ENCODE measurements at places on chromosomes 5 and 9.

DNA sequence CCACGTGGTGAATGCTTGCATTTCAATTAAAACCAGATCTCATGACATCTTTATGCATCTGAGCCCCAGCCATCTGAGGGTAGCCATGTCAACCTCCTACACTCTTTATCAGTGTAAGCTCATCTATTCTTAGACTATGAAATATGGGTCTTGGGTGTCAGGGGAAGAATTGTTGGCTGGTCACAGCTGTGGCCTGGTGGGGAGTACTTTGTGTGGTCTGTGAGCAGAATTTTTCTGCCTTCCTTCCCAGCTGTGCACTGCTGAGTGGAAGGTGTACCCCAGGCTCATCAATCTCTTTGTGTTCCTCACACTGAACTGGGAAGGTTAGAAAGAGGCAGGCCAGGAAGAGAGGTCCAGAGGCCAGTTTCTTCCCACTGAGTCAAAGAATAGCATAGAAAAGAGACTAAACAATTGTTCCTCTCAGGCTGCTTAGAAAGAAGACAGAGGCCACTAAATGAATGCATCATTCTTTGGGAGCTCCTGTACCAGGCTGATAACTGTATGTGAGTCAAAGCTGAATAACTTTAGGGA lies 202.7 kb upstream of the RGMB start:
- no peak for DNase-seq

- no peak for DNase-seq
Measured at GRCh38 chr9:17401858-17402257, 177.0 kb upstream of the SH3GL2 start.

DNA sequence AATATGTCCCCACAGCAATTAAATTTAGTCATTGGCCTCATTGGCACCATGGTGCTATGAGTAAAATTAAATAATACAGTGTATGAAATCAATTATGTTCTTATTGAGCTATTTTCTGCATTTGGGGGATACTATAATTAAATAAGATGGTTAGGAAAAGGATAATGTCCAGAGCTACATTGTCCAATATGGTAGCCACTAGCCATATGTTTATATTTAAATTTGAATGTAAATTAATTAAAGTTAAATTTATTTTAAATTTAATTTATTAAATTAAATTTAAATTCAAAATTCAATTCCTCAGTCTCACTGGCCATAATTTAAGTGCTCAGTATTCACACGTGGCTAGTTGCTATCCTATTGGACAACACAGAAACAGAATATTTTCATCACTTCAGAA lies 115.7 kb downstream of the SPATA31D1 start:
- no peak for DNase-seq

GRCh38 chr9:20553558-20554149 lies 68.6 kb downstream of the MLLT3 start:
- no peak for DNase-seq

GRCh38 chr5:83034528-83035207 lies 42.5 kb downstream of the TMEM167A start:
- DNase-seq = no peak

DNA sequence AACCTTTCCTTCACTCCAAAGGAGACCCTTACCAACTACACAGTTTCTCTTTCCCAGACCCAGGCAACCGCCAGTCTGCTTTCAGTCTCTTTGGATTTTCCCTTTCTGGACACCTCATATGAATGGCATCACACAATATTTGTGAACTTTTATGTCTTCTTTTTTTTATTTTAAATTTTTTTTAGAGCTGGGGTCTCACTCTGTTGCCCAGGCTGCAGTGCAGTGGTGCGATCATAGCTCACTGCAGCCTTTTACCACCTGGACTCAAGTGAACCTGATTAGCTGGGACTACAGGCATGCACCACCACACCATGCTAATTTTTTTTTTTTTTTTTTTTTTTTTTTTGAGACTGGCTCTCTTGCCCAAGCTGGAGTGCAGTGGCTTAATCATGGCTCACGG lies 37.5 kb downstream of the UBAP1 start:
- no peak for DNase-seq

DNA sequence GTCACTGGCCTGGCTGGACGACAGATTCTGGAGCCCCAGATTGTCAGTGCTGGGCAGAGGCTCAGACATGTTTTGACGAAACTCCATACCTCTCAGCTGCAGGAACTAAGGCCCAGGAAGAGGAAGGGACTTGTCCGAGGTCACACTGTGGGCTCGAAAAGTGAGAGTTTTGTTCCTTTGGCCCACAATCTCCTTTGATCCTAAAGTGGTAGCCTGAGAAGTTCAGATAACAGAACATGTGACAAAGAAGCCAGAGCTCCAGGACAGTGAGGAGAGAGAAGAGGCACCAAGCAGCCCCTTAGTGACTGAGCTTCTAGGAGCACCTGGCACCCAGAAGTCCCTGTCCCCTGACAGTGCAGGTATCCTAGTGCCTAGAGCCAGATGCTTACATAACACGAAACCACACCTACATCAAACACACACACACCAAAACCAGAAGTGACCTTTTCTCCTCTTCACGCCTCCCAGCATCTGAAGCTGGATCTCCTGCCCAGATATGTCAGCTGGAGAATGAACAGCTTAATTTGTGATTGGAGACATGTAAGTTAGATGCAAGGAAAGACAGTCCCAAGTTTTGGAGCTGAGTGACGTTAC lies 88.9 kb downstream of the ADRB2 start:
- no peak for DNase-seq

DNA sequence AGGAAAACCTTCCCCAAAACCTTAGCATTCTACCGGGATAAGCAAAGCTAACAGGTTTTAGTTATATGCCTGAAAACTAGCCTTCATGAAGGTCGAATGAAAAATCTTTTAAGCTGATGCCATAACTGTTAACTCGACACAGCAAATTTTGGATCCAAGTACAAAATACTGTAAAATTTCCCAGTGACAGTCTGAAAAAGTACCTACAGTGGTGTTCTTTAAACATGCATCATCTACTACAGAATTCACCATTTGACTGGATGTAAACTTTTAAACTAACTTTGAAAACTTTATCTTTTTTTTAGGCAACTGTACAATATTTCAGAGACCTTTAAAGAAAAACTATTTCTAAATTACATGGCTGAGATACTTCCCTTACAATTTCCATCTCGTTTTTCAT lies 791 bp downstream of the RAPGEF6 start:
- no peak for DNase-seq

GRCh38 chr5:149728303-149728702 lies 1.8 kb upstream of the PPARGC1B start:
- DNase-seq = no peak

- DNase-seq = no peak
Measured at GRCh38 chr5:107378218-107378899, 292.4 kb downstream of the EFNA5 start.

DNA sequence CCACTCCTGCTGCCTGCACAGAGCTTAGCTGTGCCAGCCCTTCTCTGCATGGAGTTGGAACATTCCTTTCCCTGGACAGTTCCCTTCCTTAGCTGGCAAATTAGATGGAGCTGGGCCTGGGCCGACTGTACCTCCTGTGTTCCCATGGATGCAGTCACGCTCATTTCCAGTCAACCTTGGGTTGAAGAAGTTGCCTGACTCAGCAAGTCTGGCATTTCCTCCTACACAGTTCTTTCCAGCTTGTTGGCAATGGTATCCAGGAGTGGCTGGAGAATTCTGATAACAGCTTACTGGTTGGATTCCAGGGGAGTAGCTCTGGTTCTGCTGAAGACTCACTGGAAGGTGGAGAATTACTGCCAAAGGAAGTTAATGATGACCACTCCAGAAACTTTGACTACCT lies 9.2 kb upstream of the TAF1L start:
- no peak for DNase-seq

- no peak for DNase-seq
Measured at GRCh38 chr9:88041447-88041846, 67.1 kb upstream of the CDK20 start.

DNA sequence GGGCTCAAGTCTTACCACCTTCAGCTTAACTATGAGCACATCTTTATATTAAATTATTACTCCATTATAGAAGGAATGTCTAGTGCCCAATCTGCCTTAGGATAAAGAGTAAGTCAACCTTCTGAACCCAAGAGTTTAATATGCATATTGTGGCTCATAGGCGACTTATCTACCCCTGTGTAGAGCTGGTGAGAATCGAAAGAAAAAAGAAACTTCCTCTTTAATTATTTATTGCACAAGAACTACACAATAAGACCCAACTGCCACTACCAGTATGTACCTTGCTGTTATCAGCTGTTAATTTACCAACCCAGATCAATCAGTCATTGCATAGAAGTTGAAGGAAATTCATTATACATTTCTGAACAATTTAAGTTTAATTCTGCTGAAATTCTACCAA lies 329.1 kb upstream of the SLC24A2 start:
- DNase-seq = no peak

DNA sequence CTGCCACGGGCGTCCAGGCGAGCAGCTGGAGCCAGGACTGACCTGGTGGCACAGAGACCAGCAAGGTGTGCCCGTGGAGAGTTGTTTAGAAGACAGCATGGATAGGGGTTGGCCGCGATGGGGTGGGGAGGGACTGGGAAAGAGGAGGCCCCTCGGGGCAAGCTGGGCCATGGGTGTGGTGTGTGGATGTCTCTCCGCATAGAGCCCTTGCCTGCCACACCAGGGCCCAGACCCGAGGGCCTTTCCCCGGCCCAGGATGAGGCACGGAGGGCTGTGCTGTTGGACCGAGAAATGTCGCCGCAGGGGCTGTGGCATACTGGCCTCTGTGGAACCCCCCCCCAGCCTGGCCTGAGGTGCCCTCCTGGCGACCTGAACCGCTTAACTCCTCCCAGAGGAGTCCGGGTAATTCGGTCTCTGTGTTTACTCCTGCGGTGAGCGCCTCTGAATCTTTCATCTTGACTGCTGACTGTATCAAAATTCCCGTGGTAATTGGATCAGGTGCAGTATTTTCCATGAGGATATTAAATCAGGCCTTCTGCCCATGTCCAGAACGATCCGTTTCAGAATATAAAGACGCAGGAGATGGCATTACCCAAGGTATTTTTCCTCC lies 22.5 kb upstream of the LAMC3 start:
- no peak for DNase-seq

DNA sequence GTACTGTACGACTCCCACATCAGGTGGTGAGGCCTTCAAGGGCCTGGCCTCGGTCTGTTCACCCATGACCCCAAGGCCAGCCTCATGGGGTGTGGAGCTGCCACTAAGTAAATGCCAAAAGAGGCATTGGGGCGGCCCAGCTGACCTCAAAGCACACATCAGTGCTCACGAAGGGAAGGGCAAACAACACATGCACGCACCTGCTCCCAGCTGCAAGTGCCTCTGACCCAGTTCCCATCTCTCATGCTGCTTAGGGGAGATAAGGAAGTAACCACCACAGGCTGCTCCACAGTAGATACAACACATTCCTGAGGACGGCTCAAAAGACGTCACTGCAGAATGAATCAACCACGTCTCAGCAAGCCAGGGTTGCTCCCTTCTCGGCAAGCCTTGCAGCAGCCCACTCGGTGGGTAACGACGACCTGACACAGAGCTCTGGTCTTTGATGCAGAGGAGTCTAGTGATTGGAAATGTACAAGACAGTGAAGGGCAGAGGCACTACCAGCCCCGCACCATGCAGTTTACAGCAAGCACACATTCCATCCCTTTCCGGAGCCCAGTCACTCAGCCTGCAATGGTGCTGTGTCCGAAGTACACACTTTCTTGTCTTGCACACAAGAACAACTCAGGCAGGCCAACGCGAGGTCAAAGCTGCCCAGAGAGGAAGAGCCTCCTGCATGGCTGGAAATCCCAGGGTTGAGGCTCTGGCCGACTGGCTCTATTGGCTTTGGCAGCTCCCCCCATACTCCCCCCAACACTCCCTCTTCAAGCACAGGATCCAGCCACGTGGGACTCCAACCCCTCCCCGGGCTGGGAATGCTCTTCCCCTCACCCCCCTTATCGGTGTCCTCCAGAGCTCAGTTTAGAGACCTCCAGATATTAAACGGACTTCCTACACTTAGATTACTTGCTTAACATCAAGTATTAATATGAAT lies 31.8 kb downstream of the FABP6 start:
- no peak for DNase-seq

DNA sequence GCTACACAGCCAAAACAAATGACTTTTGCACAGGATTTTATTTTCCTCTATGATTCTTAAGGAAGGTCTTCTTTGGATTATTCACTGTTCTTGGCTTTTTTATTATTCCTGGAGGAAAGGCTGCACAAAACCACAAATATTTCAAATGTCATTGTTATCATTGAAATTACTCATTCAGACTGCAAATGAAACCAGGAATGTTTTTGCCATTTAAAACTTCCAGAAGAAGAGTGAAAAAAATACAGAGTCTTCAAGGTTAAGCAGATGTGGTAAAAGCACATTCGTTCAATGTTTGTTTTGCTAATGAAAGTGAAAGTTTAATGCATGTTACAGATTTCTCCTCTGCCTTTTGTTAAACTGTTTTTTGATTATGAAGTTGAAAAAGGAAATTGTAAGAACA lies 238.2 kb downstream of the TLE4 start:
- DNase-seq = no peak

DNA sequence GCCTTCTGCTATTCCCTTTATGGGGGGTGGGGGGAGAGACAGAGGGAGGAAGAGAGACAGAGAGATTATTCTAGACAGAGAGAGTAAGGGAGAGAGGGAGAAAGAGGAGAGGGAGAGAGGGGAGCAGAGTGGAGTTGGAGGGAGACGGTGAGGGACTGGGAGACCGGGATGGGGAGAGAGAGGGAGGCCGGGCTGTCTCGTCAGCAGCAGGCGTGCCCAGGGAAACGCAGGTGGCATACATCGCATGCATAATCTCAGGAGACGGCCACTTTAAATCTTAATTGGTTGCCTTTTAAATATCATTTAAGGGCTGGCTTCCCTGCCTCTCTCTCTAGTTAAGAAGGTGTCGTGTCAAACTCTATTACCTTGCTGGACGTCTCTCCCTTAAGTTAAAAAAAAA lies 8.4 kb downstream of the IRX4 start:
- DNase-seq = no peak

- DNase-seq = no peak
Measured at GRCh38 chr5:153094333-153094732, 396.1 kb upstream of the GRIA1 start.

- no peak for DNase-seq
Measured at GRCh38 chr5:107951309-107951708, 280.6 kb upstream of the EFNA5 start.

DNA sequence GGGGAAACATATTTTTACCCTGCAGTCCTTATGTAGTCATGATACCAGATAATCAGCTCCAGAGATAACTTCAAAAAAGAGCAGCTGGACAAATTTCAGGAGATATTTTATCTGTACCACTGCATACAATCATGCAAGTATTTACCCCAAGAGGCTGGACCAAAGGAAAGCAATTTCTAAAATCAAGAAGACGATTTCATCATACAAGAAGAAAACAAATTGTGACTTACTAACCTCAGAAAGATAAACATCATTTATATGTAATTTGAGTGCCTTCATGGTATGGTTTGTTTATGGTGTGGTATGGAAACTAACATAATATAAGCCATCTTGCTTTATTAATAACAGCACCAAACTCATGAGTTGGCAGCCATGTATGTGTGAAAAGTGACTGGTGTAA lies 603.6 kb downstream of the PSAT1 start:
- DNase-seq = no peak

All from NCI-H1930 (cell line).